Stimulated activated naive CD8-positive, alpha-beta T cell treated with anti-CD3 and anti-CD28 coated beads, Interleukin-15, amount 100 ng/mL, for 72 hours (primary cell): ENCODE measurements at places on chromosomes 7 and 10.

- DNase-seq = no peak
These were observed 56.5 kb upstream of the DNAJB6 start for GRCh38 chr7:157280216-157280841.

DNA sequence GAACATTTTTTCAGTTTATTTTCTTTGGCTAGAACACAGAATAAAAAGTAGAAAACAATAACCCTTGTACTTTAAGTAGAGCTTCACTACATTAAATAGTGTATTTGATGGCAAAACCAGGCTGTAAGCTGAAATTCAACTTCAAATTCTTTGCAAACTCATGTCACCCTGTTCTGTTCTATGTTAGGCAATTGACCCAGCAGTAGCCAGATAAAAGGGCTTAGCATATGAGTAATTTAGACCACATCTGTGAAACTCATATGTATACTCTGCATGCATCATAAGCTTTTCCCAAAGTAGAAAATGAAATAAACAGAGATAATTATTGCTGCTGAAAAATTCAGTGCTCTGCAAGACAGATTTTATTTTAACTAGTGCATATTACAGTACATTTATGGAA is 150.2 kb downstream of the GNAI1 start:
- no peak for DNase-seq

- no peak for DNase-seq
These were observed at the start of gene PHKG1 for GRCh38 chr7:56092789-56093531. TSS of gene PHKG1 (minus strand) at chr7:56092952. CDS start at chr7:56088941, 4,011 bp downstream.

DNA sequence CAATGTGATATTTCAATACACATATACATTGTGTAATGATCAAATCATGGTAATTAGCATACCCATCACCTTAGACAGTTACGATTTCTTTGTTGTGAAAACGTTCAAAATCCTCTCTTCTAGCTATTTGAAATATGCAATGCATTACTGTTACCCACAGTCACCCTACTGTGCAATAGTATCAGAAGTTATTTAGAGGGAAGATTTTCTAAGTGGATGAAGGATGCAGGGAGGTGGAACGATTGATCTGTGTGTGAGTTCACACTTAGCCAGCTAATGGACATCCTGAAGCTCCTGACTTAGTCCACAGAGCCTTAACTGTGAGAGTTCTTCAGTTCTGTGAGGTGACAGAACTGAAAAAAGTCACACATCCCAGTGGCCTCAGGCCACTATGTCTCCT is 97.2 kb upstream of the LAMB4 start:
- no peak for DNase-seq

GRCh38 chr7:83210479-83210878 is 47.8 kb upstream of the PCLO start:
- DNase-seq = no peak

- no peak for DNase-seq
These were observed 147.4 kb upstream of the AGR3 start for GRCh38 chr7:17029150-17029549.

- DNase-seq = no peak
These were observed 1584.4 kb upstream of the LRRTM3 start for GRCh38 chr10:65341323-65341925.

GRCh38 chr7:5429857-5430611 is 6.4 kb upstream of the TNRC18 start:
- DNase-seq = peak; percentile 49

- no peak for DNase-seq
These were observed 439.5 kb upstream of the NFE2L3 start for GRCh38 chr7:25712500-25712899.

DNA sequence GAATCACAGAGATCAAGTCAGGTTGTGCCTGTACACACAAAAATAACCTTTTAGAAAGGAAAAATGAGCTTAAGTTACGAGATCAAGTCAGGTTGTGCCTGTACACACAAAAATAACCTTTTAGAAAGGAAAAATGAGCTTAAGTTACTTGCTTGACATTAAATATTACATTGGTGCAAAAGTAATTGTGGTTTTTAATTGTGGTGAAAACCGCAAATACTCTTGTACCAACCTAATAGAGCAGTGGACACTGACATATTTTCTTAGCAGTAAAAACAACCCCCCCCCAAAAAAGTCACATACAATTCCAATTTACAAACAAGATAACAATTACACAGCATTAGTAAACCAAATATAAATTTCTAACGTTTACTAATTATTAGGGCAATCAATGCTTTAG is 595.6 kb downstream of the GRM8 start:
- DNase-seq = no peak

- DNase-seq = no peak
These were observed 560.2 kb downstream of the SUGCT start for GRCh38 chr7:40694991-40695390.

- no peak for DNase-seq
These were observed 43.6 kb downstream of the MINDY4 start for GRCh38 chr7:30814700-30815387.

DNA sequence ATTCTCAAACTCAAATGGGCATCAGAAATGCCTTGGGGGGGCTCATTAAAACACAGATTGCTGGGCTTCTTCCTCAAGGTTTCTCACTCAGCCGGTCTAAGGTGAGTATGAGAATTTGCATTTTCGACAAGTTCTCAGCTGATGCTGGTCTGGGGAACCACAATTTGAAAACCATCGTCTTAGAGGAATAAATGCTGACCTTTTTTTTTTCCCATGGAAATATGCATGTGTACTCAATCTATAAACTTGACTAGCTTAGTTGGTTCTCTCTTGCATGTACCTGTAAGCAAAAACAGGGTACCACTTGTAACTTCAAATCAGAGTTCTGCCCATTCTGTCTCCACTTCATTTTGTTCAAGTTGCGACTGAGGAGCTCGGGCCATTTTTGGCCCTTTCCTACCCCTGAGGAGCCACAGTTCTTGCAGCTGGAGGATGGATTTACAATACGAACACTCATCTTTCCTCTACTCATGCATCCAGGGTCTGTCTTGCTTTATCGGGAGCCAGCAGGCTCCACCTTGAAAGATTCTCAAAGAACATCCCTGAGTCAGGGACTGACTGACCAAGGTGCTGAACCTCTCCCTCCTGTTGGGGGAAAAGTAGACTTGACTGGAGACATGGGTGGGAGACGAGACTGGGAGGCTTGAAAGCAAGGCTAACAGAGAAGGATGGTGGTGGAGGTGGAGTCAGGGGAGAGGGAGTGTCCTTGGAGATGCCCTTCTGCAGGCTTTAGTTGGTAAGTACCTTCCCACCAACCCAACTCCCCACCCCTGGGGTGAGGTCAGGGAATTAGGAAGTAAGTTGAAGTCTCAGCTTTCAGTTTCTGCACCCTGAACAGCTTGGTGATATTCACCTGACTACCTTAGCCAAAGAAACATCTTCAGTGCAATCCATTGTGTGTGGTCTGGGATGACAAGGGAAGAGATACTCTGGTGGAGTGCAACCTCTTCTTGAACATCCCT is 3.7 kb upstream of the MAPK8 start:
- no peak for DNase-seq

DNA sequence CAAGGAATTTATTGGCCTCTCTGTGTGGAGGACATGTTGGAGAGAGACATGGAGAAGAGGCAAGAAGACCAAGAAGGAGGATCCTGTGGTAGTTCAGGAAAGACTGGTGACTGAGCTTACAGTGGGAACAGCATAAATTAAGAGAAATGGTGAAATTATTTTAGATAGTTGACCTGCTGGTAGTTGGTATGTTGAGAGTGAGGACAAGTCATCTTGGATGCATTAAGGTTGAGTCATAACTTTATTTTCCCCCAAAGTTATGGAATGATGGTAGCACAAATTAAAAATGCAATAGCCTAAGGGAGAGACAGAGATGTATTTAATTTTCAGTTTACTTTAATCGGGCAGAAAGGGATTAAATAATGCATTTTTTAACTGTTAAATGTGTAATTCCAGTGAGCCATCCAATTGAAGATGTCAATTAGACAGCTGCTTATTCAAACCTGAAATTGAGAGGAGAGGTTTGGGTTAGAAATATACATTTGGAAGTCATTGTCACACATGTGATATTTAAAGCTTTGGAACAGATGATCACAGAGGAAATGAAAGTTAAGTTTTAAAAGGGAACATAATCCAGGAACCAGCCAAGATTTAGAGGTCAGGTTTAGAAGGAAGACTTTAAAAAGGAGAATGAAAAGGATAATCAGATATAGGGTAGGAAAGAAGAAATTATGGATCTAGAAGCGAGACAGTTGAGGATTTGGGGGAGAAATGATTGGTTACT is 80.6 kb downstream of the DGKB start:
- DNase-seq = no peak

DNA sequence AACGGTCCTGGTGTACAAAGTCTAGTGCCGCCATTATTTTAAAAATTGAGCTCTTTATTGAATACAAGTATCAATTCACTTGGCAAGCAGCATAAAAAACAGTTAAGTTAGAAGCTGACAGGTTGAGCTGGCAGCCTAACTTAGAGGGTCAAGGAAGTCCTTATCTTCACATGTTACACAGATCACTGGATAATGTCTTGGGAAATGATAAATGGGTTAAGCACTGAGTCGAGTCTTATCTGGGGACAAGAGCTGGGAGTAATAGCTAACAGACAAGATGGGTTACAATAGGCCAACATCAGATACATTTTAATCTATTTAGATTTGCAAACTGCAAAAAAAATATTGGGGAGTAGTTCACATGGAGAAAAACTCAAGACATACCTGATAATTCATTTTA is 34.2 kb downstream of the SLC18A2 start:
- no peak for DNase-seq

- DNase-seq = no peak
These were observed 69.4 kb upstream of the PDLIM1 start for GRCh38 chr10:95360122-95360714.

GRCh38 chr10:6148251-6148701 is 54.5 kb upstream of the PFKFB3 start:
- DNase-seq = no peak

- DNase-seq = no peak
These were observed 170.8 kb upstream of the BET1 start for GRCh38 chr7:94174956-94175355.

DNA sequence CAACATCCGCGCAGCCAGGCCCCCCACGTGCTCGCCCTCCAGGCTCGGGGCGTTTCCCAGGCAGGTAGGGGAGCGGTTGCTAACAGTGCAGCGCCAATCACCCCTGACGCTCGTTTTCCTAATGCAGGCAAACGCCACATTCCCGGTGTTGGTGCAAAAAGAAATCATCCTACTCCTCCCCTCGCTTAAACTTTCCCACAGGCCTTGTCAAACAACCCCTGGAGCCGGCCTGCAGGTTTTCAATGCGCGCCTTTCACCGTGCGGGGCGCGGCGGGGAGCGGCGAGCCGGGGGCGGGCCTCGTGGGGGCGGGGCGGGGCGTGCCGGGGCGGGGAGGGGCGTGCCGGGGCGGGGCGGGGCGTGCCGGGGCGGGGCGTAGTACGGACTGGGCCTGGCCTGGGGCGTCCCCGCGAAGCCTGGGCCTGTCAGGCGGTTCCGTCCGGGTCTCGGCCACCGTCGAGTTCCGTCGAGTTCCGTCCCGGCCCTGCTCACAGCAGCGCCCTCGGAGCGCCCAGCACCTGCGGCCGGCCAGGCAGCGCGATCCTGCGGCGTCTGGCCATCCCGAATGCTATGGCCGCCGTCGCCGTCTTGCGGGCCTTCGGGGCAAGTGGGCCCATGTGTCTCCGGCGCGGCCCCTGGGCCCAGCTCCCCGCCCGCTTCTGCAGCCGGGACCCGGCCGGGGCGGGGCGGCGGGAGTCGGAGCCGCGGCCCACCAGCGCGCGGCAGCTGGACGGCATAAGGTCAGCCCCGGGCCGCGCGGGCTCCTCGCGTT is at the start of gene ECHDC3:
TSS of gene ECHDC3 (plus strand) at position 374 of the 770 bp plus-strand sequence. CDS start at position 569, 195 bp downstream.
- DNase-seq = peak; percentile 59

- DNase-seq = no peak
These were observed 13.7 kb downstream of the CLCN1 start for GRCh38 chr7:143329471-143330170.

DNA sequence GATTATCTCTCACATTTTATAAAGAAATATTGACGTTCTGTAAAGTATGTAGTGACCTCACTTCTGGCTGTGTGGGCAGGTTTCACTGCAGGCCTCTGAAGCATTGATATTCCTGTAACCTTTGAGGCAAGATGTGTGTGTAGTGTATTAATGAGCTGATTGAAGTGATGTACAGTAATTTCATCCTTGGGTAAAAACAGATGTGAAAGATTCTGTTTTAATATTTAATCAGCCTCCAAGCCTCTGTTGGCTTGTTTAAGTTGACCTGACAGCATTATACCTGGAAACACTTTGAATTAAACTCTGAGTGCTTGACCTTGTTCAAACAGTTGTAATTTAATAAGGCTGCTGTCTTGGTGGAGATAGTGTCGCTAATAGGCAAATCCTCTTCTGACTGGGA is 74.9 kb downstream of the KAT6B start:
- DNase-seq = no peak

DNA sequence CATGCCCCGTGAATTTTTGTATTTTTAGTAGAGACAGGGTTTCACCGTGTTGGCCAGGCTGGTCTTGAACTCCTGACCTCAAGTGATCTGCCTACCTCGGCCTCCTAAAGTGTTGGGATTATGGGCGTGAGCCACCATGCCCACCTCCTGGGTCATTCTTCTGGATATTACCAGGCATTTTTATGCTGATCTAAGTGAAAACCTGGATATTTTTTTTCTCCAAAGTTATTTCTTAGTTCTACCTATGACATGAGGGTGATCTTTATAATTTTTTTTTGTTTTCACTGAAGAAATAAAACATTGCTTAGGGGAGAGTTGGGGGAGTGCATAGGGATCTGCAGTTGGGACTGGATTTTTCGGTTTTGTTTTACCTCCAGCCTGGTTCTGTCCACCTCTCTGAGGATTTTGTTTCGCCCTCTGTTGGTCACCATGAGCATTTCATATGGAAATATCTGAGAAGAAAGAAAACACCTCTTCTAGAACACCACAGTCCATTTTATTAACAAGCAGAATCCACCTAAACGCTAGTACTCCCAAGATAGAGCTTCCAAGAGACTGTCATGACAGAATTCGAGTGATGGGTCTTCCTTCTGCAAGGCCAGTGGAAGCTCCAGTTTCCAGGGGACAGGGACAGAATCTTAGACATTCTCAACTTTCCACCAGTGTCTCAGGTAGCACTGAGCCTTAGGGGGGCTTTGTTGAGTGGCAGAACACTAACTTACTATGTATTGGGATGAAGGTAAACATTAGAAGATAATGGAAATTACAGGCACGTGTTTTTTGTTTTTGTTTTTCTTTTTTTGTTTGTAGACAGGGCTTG is 33.4 kb upstream of the AFAP1L2 start:
- no peak for DNase-seq

GRCh38 chr10:351770-352334 is 216.6 kb downstream of the ZMYND11 start:
- peak; percentile 35 for DNase-seq

DNA sequence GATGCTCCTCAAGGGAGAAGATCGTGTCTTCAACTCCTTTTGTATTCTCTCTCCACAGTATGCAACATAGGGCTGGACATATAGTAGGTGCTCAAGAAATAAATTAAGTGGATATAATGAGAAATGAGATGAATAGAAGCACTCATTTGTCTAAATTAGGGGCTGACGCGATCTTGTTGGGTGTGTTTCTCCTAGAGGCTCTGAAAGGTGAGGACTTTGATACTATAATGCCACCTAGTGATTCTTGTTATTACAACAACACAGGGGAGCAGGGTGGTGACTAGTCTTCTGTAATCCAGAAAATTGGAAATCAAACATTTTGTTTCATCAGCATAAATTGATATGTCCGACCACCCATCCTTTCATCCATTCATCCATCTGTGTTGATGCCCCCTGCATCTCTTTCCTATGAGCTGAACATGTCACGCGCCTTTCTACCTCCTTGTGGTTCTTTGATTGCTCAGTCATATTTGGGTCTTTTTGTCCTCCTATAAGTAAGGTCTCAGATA is 3.5 kb upstream of the CFAP58 start:
- no peak for DNase-seq

- peak; percentile 43 for DNase-seq
These were observed 35.4 kb upstream of the KNDC1 start for GRCh38 chr10:133124357-133125211.
